ENCODE measurements at places on chromosomes 6 and 20.

DNA sequence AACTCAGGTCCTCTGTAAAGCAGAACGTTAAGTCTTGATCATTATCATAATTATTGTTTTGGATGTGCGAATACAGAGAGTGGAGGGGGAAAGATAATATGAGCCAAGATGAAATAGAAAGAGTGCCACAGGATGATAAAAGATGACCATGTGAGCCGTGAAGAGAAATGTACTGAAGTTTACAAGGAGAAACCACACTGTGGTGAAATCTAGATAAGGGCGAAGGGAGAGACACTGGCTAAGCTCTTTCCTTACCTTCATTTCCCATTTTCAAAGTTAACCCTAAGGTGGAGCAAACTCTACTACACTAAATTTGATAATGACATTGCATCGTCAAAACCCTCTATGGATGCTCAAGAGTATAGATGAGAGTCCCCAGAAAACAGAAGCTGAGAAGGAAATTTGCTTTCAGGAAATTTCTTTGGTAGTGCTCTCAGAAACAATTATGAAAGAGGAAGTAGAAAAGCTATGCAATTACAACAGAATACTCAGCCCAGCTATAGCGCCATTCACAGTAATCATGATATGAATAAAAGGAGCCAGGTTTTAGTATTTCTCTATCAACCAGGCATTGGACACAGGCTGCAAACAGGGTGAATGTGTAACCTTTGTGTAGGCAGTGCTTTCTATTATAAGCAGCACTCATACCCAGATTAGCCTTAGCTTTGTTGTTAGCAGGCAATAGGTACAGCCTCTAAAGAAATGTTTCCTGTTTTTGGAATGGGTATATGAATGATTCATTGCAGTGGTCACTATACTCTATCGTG, 1080.7 kb downstream of the GRIK2 start:
- DNase-seq = no peak

DNA sequence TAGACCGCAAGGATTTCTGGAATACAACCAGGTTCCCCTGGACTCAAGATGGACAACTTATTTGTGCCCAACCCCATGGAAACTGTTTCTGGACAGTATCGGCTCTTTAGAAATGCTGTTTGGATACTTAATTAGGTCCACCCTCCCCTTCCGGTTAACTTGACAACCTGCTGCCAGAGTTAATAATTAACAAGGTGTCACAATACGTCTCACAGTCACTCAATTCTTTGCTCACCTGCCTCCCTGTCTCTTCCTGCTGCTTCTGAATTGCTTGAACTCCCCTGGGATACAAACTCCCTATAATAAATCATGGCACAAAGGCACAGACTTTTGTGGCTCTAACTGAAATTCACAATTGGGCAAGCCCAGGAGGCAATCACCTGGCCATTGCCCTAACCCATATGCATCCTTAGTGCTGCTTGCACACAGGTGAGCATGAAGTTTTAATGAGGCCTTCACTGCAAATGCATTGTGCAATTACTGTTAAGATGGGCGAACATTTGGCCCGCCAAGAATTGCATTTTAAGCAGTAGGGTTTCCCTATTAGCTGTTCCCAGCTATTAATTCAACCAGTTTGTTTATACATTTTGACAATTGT, 504.4 kb upstream of the NOX3 start:
- no peak for DNase-seq

DNA sequence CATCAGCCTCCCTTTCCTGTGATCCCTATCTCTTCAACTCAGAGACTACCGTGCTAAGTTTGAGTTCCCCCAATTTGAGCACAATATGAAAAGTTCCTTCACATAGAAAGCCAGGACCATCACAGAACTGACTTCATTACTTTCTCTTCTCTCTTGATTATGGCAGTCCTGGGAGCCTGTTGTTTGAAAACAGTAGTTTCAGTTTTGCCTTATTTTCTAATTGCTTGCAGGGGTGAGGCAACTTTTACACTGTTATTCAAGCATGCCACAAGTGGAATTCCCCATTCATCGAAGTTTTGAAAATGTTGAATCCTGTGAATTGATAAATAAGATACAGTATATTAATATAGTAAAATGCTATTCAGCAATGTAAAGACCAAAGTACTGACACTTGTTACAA, 569.7 kb upstream of the MARCKS start:
- DNase-seq = peak; percentile 5

DNA sequence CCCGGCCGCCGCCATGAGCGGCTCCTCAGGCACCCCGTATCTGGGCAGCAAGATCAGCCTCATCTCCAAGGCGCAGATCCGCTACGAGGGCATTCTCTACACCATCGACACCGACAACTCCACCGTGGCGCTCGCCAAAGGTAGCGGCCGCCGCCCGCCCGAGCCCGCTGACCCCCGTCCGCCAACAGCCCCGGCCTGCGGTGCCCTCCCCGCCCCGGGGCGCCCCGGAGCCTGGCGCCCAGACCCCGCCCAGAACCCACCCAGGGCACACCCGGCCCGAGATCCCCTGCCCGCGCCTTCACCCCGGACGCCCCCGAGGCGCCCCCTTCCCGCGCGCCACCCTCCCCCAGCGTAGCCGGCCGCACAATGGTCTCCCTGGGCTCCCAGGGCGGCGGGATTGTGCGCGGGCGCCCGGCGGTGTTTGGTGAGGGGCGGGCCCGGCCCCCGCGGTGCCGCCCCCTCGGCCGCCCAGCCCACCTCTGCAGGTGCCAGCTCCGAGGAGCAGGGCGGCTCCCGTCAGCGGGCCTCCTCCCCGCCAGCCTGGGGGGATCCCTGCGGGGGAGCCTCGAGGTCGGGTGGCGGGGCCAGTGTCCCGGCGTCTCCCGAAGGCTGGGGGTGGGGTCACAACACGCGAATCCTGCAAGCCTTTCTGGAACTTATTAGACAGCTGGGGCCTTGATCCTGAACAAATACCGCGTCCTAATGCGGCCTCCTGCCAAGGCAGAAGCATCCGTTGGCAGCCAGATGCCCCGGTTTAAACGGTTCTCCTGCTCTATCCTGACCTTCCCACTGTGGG, 577 bp downstream of the LSM14B start:
- DNase-seq = no peak

DNA sequence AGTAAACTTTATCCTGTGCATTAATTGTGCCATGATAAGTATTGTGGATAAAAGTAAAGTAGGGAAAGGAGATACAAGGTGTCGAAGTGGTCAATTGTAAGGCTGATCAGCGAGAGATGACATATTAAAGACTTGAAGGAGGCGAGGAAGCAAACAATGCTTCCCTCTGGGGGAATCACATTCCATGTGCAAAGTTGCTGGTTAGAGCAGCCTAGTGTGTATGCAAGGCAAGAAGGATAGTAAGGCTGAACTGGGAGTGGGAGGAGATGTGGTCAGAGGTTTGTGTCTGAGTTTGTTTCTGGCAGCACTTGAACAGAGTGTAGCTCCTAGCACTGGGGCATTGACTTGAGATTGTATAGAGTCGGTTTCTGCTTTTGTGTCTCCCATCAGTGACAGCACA, 122.9 kb downstream of the SLC35F1 start:
- DNase-seq = no peak

DNA sequence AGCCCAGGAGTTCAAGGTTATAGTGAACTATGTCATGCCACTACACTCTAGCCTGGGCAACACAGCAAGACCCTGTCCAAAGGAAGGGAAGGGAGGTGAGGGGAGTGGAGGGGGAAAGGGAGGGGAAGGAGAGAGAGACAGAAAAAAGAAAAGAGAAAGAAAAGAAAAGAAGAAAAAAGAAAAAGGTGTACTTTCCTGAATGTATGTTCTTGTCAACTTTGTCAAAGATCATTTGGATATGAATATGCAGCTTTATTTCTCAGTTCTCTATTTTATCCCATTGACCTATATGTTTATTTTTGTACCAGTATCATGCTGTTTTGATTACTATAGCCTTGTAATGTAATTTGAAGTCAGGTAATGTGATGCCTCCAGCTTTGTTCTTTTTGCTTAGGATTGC, 30.9 kb upstream of the FKBP1C start:
- no peak for DNase-seq

- no peak for DNase-seq
These were observed 25.3 kb upstream of the CD83 start for GRCh38 chr6:14092316-14092715.

- peak; percentile 33 for DNase-seq
These were observed 3.5 kb upstream of the HTR1B start for GRCh38 chr6:77466451-77467437.

- no peak for DNase-seq
These were observed 97.4 kb downstream of the PDSS2 start for GRCh38 chr6:107361753-107362604.

GRCh38 chr6:96787846-96788580, 49.3 kb downstream of the GPR63 start:
- DNase-seq = no peak

- no peak for DNase-seq
These were observed 290.6 kb upstream of the ZNF337 start for GRCh38 chr20:25987073-25987927.

DNA sequence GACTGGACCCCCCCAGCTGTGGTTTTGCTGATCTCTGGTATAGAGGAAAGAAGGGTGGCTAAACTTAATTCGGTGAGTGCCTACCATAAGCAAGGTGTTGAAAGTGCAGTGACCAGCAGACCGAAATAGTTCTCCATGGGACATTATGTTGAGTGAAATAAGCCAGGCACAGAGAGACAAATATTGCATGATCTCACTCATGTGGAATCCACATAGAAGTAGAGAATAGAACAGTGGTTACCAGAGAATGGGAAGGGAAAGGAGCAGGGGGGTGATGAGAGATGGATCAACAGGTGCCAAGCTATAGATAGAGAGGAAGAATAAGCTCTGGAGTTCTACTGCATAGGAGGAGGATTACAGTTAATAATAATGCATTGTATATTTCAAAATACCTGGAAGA, 9.7 kb upstream of the GCNT2 start:
- no peak for DNase-seq

DNA sequence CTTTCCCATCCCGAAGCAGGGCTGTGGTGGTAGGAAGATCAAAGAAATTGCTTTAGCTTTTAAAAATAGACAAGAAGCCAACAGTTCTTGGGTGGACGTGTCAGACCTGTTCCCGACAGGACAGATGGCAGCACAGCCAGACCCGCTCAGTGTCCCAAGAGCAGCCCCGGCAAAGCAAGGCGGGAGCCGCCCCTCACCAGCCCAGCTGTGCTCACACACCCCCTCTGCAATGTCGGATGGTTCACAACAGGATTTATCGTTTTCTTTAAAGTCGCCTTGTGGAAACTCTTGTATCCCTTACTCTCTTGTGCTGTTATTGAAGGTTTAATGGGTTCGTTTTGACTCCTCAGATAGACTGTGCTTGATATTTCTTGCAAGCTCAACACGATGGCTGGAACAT, 302.4 kb downstream of the THBS2 start:
- no peak for DNase-seq

GRCh38 chr20:8433291-8433690, 301.2 kb downstream of the PLCB1 start:
- DNase-seq = no peak

DNA sequence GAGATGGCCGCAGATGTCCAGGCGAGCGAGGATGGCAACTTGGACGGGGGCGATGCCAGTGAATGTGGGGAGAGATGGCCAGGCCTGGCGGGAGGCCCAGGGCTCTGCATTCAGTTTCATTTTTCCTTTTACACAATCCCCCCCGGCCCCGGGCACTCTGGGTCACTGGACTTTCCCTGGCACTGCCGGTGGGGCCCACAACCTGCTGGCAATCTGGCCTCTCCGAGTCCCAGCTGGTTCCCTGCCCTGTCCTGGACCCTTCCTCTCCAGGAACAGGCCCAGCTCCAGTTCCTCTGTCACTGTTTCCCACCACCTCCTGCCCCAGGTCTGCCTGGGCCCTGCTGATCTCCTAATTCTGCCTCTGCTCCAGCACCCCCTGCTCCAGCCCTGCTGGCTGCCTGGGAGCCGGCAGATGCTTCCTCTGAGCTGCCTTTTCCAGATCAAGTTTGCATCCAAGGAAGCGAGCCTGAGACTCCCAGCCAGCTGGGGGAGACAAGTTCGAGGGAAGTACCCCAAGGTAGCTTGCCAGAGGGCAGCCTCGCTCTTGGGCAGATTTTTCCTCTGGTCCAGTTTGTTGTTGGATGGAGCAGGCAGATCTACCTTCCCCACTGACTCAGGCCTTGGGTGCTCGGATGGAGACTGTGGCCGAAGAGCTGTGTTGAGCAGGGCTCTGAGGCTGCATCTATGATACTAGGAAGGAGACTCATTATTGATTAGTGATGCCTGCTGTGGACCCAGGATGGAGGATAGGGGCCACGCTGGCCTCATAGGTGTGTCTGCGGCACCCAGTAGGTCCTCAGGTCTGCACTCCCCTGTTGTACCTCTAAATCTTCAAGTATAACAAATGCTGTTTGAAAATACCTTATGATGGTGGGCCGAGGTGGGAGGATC, 83.2 kb downstream of the CEBPB start:
- no peak for DNase-seq

DNA sequence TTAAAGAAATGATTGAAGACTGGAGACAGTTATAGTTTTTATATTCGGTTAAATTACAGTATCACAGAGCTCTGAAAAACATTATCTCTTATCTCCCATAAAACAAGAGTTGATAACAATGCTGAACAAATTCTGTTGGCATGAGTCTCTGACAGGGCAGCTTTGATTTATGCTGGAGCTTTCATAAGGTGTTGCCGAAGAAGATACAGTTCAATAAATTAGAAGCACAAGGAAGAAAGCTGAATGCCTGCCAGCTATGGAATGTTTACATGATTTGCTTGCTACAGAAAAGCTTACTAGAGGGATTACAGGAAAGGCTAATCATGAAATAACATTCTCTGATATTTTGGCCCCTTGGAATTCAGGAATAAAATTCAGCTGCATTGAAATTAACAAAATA, 431.9 kb upstream of the GJE1 start:
- no peak for DNase-seq
